SIG-M5 (cell line): ENCODE measurements at places on chromosomes 5 and 9.

DNA sequence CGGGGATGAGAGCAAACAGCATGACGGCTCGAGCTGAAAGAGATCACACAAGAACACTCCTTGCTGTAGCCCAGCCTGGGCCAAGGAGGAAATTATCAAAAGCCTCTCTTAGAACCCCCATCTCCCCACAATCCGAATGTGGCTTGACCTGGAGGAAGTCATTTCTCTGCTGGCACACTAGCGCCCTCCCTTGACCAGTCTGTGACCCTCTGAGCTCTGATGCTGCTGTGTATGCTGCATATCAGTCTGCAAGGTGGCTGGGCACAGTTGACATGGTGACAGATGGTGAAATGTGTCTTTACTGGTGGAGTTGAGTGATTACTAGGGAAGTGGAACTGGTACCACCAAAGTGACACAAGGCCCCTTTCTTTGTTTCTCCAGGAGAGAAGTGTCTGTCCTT is 3.3 kb downstream of the SLC46A2 start:
- DNase-seq = no peak

GRCh38 chr5:41509399-41510175 is 814 bp downstream of the PLCXD3 start:
- DNase-seq = no peak

DNA sequence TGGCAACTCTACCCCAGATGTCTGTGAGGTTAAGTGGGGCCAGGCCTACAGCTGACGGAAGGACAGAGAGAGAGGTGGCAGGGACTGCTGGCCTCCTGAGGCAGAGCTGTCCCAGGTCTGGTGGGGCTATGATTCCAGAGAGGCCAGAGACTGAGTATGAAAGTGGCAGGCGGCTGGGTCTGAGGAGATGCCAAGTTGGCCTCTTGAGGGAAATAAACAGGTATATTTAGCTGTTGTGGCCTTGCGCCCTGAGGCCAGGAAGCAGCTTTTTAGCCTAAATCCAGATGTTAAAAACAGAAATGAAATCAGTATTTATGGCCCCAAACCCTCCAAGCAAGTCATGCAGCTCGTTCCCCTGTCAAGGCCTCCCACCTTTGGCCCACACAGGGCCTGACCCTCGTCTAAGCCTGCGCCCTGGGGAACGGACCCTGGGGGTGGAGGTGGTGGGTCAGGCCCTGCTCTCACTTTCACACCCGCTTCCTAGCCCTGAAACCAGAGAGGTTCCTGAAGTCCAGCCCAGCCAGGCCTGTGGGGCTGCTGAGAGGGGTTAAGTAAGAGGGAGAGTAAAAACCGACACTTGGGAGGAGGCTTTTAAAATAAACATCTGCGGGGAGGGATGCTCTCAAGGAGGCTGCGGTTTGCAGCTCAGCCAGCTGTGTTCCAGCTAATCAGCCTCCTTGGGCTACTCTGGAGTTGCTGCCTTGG is 18.7 kb downstream of the PCDHGC5 start:
- DNase-seq = peak; percentile 33

DNA sequence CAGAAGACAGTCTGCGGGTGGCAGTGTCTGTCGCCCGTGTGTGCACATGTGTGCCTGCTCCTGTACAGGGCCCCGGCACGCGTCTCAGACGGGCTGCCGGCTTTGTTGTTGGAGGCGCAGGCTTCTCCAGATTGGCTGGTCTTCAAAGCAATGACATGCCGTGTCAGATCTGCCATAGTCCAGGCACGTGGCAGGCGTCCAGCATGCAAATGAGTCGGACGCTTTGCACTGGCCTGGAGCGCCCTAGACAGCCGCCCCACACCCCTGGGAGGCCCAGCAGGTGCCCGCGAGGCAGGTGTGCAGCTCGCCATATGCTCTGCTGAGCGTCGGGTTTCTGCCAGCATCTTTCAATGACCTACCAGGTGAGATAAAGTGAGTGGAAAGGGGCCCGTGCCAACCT is 71.5 kb downstream of the GADD45G start:
- no peak for DNase-seq

- no peak for DNase-seq
Measured at GRCh38 chr9:97321691-97322090, 14.2 kb downstream of the CCDC180 start.

DNA sequence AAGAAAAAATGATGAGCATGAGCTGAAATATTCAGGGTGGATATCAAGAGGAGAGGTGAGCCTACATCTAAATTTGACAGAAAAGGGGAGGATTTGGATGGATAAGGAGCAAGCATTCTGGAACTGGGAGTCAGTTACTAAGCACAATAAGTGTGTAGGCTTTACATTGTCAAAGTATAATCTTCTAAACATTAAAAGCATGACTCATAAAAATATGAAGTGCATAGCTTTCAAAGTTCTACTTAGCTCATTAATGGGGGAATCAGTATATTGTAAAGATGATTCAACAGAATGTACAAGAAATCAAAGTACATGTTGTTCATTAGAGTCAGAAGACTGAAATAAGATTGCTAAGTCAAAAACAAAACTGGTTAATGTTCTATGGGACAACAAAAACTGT is 248.0 kb upstream of the GAS1 start:
- DNase-seq = no peak

DNA sequence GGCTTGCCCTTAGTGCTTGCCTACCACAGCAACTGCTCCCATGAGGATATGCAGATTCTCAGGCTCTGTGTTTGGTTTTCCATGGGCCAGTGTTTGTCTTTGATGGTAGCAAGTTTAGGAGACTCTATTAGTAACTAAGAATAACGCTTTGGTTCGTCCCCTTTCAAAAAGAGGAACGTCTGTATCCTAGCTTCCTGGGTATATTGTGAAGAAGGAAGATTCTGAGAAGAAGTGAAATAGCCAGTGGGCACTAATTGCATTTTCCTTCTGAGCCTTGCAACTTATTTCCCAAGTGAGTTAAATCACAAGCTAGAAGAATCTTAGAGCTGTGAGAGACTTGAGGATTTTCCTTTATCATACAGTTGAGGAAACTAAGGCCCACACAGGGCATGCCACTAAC is 376.8 kb downstream of the PIK3R1 start:
- no peak for DNase-seq

DNA sequence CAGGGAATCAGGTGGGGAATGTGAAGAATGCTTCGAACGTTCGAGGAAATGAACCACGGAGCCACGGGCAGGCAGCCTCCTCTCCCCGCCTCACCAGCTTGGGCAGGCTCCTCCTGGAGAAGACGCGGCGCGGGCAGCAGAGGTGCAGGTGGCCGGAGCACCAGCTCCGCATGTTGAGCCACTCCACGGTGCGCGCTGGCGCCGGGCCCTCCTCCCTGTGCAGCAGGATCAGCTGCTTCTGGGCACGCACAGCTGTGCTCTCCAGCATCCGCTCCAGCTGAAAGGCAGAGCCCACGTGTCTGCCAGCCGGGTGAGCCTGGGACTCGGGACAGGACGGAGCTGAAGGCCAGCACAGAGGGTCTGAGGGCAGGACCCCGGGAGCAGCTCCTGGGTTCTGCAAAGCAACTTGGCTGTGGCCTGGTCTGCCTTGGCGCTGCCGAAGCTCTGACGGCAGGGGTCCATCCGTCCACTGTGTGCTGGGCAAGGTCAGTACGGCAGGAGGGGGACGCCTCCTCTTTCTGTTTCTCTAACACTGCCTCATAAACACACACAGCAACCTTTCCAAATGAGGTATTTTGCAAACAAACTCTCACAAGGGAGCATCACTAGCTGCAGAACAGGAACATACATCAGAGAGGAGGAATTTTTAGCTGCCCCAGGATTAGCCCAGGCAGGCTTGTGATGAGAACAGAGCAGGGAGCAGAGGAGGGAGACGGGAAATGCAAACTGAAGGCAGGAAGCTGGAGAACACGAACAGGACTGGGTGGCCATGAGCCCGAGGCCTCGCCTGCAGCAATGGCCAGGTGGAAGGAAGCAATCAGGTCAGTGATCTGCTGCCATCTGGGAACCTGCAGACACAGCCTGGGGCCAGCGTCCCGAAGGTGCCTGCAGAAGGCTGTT is 20.1 kb upstream of the NSMF start:
- DNase-seq = no peak

DNA sequence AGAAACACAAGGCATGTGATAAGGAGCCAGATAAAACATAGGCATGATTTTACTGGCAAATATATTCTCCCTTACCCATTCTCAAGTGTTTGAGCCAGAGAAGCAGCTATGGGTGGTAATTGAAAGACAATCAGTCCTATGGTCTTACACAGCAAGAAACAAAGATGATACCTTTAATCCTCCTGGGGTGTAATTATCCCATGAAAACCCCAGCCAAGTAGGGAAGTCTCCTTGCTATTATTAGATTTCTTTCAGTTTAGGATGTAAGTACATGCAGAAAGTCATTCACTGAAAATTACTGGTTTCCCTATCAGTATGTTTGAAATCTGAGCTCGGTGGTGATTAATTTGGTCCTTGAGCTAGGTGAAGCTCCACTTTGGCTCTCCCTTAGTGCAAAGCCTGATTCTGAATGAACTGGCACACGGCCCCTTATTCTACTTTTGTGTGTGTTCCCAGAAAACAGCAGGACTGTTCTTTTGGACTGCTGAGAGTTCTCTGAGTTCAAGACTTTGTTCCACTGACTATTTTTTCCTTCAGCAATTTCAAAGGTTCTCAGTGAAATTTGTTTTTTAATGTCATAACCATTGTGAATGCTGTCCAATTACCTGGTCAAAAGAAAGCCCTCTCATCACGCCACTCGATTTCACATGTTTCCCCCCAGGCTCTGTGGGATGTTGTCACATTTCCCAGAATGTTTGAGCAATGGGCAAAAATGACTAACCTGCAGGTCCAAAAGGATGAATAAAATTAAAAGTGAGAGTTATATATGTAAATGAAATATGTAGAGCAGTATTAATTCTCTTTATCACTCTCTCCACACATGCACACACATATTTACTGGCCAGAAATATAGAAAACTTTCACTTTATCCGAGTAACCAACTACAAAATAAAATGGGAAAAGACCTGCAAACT is 343.0 kb downstream of the RAB3C start:
- DNase-seq = no peak

DNA sequence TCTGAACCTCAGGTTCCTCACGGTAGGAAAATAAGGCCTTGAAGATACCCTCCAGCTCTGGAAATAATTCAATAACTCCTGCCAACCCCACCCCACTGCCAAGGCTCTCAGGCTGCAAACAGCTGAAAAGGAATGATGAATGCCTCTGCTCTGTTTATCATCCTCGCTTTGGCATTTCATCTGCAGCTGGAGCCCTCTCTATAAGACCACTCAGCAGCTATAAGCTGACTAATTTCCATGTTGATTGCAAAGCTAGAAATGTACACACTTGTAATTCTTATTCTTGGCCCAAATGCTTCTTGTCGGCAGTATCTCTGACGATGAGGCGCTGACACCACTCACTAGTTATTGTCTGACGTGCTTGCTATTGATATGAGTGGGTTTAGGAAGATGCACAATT is 408.4 kb upstream of the NMUR2 start:
- no peak for DNase-seq
